Effector memory CD4-positive, alpha-beta T cell (primary cell): ENCODE measurements at places on chromosomes 12 and 14.

DNA sequence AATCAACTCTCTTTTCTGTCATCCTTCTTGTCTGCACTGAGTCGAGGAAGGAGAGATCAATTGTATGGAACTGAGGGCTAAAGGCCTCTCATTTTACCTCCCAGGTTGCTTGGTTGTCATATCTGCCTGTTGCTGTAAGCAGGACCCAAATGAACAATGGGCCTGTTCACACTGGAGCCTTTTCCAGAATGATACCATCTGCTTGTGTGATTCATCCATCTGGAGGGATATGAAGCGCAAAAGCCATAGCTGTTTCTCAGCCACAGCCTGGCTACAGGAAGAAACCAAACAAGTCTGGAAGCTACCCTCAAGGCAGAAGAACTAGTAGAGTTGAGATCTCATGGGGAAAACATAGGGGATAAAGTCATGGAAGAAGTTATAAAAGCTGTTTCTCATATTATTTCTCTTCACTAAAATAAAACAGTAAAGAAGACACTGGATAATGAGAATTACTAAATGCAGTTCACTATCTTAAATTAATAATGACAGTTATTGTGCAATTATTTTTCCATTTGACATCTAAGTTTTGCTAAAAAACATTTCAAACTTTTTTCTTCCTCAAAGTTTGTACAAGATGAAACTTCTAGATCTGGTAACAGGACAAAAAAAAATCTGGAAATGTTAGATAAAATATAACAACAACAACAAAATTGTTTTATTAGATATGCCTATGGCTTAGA, 106.3 kb downstream of the SPTSSA start:
- H3K27ac ChIP-seq: no peak overlapping the region
- no peaks in the 10 kb centered on the region for H3K4me1 ChIP-seq
- no peaks in the 10 kb centered on the region for H3K36me3 ChIP-seq

DNA sequence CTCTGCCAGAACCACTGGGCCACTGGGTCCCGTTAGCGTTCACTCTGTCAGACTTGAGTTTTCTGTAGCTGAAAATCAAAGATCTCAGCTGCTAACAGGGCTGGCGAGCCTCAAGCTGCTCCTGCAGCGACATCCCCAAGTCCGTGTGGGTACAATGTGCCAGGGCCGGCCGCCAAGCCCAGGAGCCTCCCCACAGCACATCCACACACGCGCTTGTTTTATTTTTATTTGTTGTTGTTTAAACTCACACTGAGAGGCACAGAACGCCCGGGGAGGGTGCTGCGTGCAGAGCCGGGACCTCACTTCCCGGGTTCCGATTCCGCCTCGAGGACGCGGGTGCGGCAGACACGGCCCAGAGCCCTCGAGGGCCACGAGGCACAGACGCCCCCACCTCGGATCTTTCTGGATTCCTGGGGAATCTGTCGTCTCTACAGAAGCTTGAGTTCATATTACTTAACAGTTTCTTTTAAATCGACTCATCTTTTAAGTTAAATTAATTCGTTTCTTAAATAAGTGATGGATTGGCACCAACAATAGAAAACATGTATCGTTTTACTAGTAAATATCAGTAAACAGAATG, 9.3 kb downstream of the GALNT9 start:
- no peak overlapping the region for H3K4me3 ChIP-seq
- H3K4me1 ChIP-seq: no peaks in the 10 kb centered on the region
- H3K27me3 ChIP-seq: no peaks in the 10 kb centered on the region
- H3K36me3 ChIP-seq: no peaks in the 10 kb centered on the region
- no peak overlapping the region for H3K27ac ChIP-seq

DNA sequence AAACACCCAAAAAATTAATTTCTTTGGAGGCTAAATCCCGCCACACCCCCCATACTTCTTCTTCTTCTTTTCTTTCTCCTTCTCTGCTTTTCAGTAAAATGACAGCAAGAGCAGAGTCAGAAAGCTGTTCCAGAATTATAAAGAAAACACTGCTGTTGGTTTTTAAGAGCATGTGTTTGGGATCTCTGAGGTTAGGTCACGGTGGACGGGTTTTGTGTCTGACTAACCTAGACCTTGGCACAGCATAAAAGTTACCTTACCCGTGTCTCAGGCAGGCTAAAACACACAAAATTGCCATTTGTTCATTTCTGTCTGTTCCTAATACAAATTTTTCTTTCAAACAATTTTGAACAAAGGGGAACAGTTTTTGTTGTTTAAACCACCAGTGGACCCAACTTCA, 540.8 kb downstream of the NRXN3 start:
- no peak overlapping the region for H3K27ac ChIP-seq
- no peak for DNase-seq
- no peaks in the 10 kb centered on the region for H3K4me1 ChIP-seq
- H3K36me3 ChIP-seq: no peaks in the 10 kb centered on the region

GRCh38 chr12:65122703-65123102, 1.6 kb upstream of the WIF1 start:
- H3K27me3 ChIP-seq: peaks cover 36% of the 10 kb centered on the region
- peaks cover 6% of the 10 kb centered on the region for H3K4me1 ChIP-seq
- H3K36me3 ChIP-seq: no peaks in the 10 kb centered on the region
- no peak for DNase-seq

GRCh38 chr14:90814806-90815571, 1.2 kb downstream of the TTC7B start:
- no peak for DNase-seq
- H3K4me1 ChIP-seq: no peaks in the 10 kb centered on the region
- H3K36me3 ChIP-seq: no peaks in the 10 kb centered on the region
- H3K27me3 ChIP-seq: no peaks in the 10 kb centered on the region

- no peak overlapping the region for H3K27ac ChIP-seq
- no peak overlapping the region for H3K4me3 ChIP-seq
- no peaks in the 10 kb centered on the region for H3K27me3 ChIP-seq
- H3K4me1 ChIP-seq: no peaks in the 10 kb centered on the region
- DNase-seq: no peak
These were observed 95.7 kb downstream of the CEP128 start for GRCh38 chr14:80845856-80846255.

GRCh38 chr14:92973261-92973797, 50.4 kb downstream of the CHGA start:
- DNase-seq: no peak
- H3K4me3 ChIP-seq: no peak overlapping the region
- H3K27me3 ChIP-seq: no peaks in the 10 kb centered on the region
- peaks cover 16% of the 10 kb centered on the region for H3K36me3 ChIP-seq
- no peaks in the 10 kb centered on the region for H3K4me1 ChIP-seq

DNA sequence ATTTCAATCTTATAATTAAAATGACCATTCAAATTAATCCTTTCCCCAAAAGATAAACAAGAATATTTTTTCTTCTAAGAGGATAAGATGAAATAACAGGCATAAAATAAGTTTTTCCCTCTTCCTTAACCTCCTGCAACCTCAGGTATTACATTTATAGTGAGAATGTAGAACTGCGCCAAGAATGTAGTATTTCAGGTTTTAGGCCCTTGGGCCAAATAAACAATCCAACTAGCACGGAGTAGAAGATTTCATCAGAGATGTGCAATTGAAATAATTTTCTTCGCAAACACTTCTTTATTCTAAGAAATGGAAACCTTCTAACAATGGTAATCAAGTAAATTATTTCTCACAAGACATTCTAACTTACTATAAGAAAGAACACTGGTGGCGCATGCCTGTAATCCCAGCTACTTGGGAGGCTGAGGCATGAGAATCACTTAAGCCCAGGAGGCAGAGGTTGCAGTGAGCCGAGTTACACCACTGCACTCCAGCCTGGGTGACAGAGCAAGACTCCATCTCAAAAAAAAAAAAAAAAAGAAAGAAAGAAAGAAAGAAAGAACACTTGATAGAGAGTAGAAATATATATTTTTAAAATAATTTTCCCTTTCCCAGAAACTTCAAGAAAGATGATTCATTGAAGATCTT, 100.8 kb downstream of the TAOK3 start:
- H3K27me3 ChIP-seq: no peaks in the 10 kb centered on the region
- H3K4me3 ChIP-seq: no peak overlapping the region
- H3K4me1 ChIP-seq: no peaks in the 10 kb centered on the region
- H3K27ac ChIP-seq: no peak overlapping the region
- no peak for DNase-seq

DNA sequence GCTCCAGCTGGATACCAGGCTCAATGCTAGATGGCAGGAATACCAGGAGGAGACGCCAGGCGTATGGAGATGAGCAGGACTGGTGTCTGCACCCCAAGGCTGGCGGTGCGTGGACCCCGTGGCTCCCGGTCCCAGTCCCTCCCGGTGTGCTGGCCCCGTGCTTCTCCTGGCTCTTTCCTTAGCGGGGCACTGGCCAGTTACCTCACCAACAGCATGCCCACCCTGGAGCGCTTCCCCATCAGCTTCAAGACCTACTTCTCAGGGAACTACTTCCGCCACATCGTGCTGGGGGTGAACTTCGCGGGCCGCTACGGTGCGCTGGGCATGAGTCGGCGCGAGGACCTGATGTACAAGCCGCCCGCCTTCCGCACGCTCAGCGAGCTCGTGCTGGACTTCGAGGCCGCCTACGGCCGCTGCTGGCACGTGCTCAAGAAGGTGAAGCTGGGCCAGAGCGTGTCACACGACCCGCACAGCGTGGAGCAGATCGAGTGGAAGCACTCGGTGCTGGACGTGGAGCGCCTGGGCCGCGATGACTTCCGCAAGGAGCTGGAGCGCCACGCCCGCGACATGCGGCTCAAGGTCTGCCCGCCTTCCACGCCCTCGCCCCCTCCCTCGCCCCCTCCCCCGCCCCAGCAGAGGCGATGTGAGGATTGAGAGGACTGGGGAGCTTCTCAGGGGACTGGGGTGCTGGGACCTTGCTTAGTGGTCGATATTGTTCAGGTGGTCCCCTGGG, 14.6 kb downstream of the VASH1 start:
- H3K36me3 ChIP-seq: no peaks in the 10 kb centered on the region
- no peak for DNase-seq
- no peaks in the 10 kb centered on the region for H3K27me3 ChIP-seq
- no peaks in the 10 kb centered on the region for H3K4me1 ChIP-seq

DNA sequence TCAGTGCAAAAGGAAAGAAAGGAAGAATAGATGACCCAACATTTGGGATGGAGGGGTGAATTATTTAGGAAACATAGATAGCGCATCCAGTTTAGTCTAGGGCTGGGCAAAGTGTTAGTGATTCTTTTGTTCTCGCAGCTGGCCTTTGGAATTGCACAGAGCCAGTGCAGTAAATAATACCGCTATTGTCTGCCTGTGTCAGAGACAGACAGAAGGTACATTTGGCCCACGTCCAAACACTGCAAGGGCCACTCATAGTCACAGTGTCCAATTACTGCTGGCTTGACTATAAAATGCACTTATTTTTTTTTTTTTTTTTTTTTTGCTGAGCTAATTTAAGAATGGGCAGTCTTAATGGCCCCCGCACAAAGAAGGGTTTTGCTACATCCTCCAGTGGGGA, 638.6 kb downstream of the BCL11B start:
- H3K27me3 ChIP-seq: no peaks in the 10 kb centered on the region
- no peak overlapping the region for H3K27ac ChIP-seq
- DNase-seq: no peak
- H3K36me3 ChIP-seq: no peaks in the 10 kb centered on the region
- no peak overlapping the region for H3K4me3 ChIP-seq

GRCh38 chr12:47903927-47904712, 674 bp downstream of the VDR start:
- H3K36me3 ChIP-seq: no peaks in the 10 kb centered on the region
- DNase-seq: peak; percentile 50
- peak overlapping the region; percentile 70 for H3K4me3 ChIP-seq
- H3K27me3 ChIP-seq: no peaks in the 10 kb centered on the region
- H3K4me1 ChIP-seq: peaks cover 50% of the 10 kb centered on the region

DNA sequence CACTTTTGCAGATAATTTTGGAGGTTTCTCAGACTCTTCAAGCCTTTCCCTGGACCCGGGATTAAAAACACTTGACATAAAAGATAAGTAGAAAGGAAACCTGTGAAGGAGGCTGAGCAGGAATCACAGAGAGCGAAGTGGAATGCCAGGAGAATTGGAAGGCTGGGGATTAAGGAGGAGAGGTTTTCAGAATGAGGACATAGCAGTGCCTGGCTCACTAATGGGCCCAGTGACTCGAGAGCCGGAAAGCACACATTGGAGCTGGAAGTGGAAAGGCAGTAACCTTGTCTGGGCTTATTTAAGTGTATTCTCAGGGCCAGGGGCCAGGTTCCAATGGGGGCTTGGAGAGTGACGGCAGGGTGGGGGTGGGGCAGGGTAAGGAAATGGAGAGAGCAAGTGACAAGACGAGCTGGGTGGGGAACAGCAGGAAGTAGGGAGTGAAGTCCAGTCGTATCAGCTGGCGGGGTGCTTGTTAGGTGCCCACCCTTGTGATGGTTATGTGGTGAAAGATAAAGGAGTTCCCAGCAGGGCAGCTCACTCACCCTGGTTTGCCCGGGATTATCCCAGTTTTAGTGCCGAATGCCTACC, 13.1 kb downstream of the EVL start:
- peaks cover 28% of the 10 kb centered on the region for H3K36me3 ChIP-seq
- H3K4me1 ChIP-seq: peaks cover 97% of the 10 kb centered on the region
- H3K4me3 ChIP-seq: peak overlapping the region; percentile 39
- peak overlapping the region; percentile 90 for H3K27ac ChIP-seq
- DNase-seq: no peak

DNA sequence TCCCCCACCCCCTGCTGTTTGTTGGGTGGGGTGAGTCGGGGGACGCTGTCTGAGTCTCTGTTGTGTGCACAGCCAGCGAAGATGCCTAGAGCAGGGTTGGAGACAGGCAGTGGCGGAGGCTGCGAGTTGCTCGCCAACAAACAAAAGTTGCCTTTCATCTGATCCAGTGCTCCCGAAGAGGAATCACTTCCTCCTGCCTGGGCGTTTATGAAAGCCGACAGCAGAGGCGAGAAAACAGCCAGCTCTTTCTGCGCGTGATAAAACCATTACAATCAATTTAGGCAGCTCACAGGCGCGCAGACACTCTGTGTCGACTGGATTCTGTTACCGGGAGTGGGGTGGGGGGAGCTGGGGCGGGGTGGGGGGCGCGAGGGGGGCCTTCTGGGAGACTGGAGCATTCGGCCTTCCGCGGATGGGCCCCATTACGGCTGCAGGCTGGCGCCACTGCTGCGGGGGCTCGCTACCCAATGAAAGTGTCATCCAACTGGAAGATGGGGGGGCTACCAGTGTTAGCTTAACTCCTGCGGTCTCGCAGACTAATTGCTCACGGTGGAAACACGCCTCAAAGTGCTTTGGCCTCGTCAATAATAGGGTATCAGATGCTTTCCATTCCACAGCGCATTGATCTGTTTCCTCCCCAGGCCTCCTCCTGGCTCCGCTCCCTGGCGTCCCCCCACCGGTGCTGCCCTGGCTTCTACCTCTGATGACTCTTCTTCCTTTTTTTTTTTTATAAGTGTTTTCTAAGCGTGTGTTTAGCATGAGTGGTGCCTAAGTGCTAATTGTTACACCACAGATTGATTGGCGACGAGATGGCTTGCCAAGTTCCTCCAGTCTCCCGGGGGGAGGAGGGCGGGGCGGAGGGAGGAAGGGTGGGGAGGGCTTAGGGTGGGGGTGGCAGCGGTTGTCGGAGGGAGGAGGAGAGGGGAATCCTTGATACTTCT, 678.4 kb downstream of the MED13L start:
- no peak for DNase-seq
- no peak overlapping the region for H3K4me3 ChIP-seq
- H3K27ac ChIP-seq: no peak overlapping the region

GRCh38 chr14:102018251-102018650, 53.9 kb downstream of the DYNC1H1 start:
- peaks cover 86% of the 10 kb centered on the region for H3K36me3 ChIP-seq
- DNase-seq: no peak
- H3K27ac ChIP-seq: no peak overlapping the region
- H3K4me3 ChIP-seq: no peak overlapping the region
